ENCODE measurements at places on chromosomes 7 and 10. TPM values are rescaled to one million over a fixed set of nuclear protein-coding genes. Genes with fewer than 3 reads are reported as not detected.

The ERVW-1 gene
- not detected for total RNA-seq

The NPTX2 gene
- 6.7 TPM for total RNA-seq

The FGFR2 gene
- 2.8 TPM for total RNA-seq

The ANXA7 gene
- 100 TPM for total RNA-seq

The TAS2R4 gene
- 0.31 TPM for total RNA-seq

The GAD2 gene
- total RNA-seq, result not detected

The PNLIPRP1 gene
- total RNA-seq, result not detected

The DOCK4 gene
- total RNA-seq, result 17.8 TPM

The FLNC gene
- total RNA-seq, result 646 TPM

The TBC1D12 gene
- 8.4 TPM for total RNA-seq

The IFIT5 gene
- total RNA-seq, result 11.1 TPM

The NACAD gene
- 5.9 TPM for total RNA-seq

DNA sequence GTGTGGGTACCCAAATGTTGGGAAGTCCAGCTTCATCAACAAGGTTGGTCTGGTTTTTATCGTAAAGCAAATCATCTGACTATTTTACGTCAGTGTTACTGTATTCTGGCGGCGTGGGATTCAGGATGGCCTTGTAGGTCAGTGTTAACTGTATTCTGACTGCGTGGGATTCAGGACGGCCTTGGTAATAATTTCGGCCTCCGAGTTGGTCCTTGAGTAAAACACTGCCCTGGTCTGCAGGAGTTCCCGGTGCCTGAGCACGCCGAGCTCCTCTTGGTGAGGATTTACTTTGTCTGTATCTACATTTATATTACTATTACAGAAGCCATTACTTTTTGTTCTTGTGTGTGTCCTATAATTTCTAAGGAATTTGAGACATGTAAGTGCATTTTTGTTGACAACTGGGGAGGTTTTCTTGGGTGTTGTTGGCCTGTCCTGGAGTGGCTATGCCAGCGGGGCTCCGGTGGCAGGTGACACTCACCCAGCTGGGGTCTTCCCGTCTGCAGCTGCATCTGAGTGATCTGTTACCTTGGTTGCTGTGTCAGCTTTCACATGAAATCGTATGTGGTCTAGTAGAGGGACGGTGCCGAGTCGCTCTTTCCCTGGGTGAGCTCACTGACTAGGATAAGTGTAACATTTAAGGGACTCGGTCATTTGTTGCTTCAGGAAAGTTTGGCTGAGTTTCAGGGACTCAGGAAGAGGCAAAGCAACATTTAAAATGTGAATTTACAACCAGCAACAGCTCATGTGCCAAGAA is 9.2 kb downstream of the GTPBP4 start:
- DNase-seq, result no peak
- no peaks in the 10 kb centered on the region for H3K4me1 ChIP-seq
- no peaks in the 10 kb centered on the region for H3K27me3 ChIP-seq
- peaks cover 91% of the 10 kb centered on the region for H3K36me3 ChIP-seq
- no peak overlapping the region for H3K4me3 ChIP-seq

DNA sequence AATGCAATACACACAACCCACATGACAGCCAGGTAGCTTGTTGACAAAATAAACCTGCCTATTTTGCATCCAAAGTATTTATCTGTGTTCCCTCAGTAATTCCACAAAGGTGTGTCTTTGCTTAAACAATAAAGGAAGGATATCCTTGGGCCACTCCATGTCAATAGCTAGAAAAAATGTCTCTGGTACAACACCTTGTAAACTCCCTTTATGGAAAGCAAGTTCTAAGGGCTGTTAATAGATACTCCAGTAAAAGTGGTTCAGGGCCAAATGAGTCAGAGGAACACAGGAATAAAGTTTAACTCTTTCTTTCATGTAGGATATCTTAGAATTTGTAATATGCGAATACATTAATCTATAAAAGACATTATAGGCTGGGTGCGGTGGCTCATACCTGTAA is 96.9 kb upstream of the LRRTM3 start:
- no peaks in the 10 kb centered on the region for H3K36me3 ChIP-seq
- no peak overlapping the region for H3K27ac ChIP-seq
- DNase-seq, result no peak
- H3K4me1 ChIP-seq, result no peaks in the 10 kb centered on the region
- H3K4me3 ChIP-seq, result no peak overlapping the region

- H3K4me1 ChIP-seq, result peaks cover 12% of the 10 kb centered on the region
- H3K27me3 ChIP-seq, result no peaks in the 10 kb centered on the region
- H3K27ac ChIP-seq, result peak overlapping the region; percentile 15
These were observed 72.7 kb downstream of the SEM1 start for GRCh38 chr7:96636979-96637378.

DNA sequence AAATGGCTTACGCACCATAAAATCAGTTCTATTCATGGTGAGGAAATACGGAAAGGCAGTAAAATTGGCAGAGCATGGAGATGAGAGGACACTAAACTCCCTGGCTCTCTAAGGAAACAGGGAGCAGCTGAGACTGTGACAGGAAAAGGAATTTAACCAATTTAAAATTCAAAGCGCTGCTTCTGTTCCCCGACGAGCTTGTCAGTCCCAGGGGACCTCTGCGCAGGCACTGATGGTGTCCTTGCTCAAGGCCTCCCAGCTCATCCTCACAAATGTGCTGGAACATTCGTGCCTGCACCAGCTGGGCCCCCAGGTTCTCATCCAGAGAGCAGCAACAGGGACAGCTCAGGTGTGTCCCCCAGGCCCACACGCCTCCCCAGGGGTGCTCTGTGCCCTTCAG is 101.4 kb downstream of the MAD1L1 start:
- no peak overlapping the region for H3K27ac ChIP-seq
- no peak overlapping the region for H3K4me3 ChIP-seq
- H3K4me1 ChIP-seq, result no peaks in the 10 kb centered on the region
- peaks cover 3% of the 10 kb centered on the region for H3K36me3 ChIP-seq
- no peak for DNase-seq

GRCh38 chr7:6640246-6640721 is 3.2 kb downstream of the ZNF316 start:
- H3K4me1 ChIP-seq, result peaks cover 21% of the 10 kb centered on the region
- no peak overlapping the region for H3K27ac ChIP-seq
- H3K27me3 ChIP-seq, result no peaks in the 10 kb centered on the region
- no peak overlapping the region for H3K4me3 ChIP-seq
- DNase-seq, result no peak

- DNase-seq, result peak; percentile 40
- H3K4me1 ChIP-seq, result no peaks in the 10 kb centered on the region
- H3K27me3 ChIP-seq, result no peaks in the 10 kb centered on the region
- no peak overlapping the region for H3K4me3 ChIP-seq
These were observed 14.5 kb downstream of the SH2D4B start for GRCh38 chr10:80552151-80552646.

DNA sequence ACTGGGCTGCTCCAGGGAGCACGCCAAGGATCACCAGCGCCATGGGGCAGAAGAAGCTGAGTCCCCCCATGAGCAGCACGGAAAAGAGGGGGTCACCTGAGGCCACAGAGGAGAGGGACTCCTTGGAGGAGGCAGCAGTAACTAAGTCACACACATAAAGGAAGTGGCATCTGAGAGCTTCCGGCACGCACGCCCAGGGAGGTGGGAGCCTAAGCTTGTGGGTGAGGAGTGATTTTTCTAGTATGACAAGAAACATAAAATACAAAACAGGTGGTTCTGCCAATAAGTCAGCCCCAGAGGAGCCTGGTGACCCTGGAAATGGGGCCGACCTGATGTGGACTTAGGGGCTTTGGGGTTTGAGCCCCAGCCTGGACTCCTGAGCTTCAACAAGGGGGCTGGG is 60.8 kb downstream of the CARD11 start:
- no peaks in the 10 kb centered on the region for H3K4me1 ChIP-seq
- H3K4me3 ChIP-seq, result no peak overlapping the region
- no peaks in the 10 kb centered on the region for H3K36me3 ChIP-seq
- H3K27me3 ChIP-seq, result no peaks in the 10 kb centered on the region
- no peak for DNase-seq

- no peak overlapping the region for H3K4me3 ChIP-seq
- DNase-seq, result no peak
- no peaks in the 10 kb centered on the region for H3K27me3 ChIP-seq
- H3K27ac ChIP-seq, result no peak overlapping the region
- no peaks in the 10 kb centered on the region for H3K4me1 ChIP-seq
These were observed 17.6 kb upstream of the PHYH start for GRCh38 chr10:13317474-13317873.

DNA sequence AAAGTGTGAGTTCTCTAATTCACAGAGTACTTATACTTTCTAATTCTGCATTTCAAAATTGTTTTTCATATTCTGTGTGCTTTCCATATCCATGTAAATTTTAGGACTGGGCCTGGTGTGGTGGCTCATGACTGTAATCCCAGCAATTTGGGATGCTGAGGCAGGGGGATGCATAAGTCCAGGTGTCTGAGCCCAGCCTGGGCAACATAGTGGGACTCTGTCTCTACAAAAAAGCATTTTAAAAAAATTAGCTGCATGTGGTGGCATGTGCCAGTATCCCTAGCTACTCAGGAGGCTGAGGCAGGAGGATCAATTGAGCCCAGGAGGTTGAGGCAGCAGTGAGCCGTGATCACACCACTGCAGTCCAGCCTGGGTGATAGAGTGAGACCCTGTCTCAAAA is 382.6 kb upstream of the AKR1E2 start:
- H3K4me1 ChIP-seq, result no peaks in the 10 kb centered on the region
- no peak for DNase-seq
- H3K4me3 ChIP-seq, result no peak overlapping the region
- no peak overlapping the region for H3K27ac ChIP-seq
- H3K27me3 ChIP-seq, result no peaks in the 10 kb centered on the region

- no peak for DNase-seq
- H3K4me1 ChIP-seq, result no peaks in the 10 kb centered on the region
- H3K36me3 ChIP-seq, result no peaks in the 10 kb centered on the region
- no peaks in the 10 kb centered on the region for H3K27me3 ChIP-seq
These were observed 15.6 kb upstream of the SLC13A1 start for GRCh38 chr7:123215350-123215749.

DNA sequence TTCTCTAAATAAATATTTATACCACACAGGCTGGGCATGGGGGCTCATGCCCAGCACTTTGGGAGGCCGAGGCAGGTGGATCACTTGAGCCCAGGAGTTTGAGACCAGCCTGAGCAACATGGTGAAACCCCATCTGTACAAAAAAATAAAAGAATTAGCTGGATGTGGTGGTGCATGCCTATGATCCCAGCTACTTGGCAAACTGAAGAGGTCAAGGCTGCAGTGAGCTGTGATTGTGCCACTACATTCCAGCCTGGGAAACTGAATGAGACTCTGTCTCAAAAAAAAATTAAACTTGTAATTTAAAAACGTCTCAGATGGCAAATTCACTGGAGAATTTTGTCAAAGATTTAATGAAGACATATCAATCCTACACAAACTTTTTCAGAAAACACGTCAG is 277.6 kb upstream of the BMPER start:
- no peaks in the 10 kb centered on the region for H3K36me3 ChIP-seq
- no peaks in the 10 kb centered on the region for H3K27me3 ChIP-seq
- H3K4me3 ChIP-seq, result no peak overlapping the region
- no peaks in the 10 kb centered on the region for H3K4me1 ChIP-seq
- no peak for DNase-seq
- H3K27ac ChIP-seq, result no peak overlapping the region

DNA sequence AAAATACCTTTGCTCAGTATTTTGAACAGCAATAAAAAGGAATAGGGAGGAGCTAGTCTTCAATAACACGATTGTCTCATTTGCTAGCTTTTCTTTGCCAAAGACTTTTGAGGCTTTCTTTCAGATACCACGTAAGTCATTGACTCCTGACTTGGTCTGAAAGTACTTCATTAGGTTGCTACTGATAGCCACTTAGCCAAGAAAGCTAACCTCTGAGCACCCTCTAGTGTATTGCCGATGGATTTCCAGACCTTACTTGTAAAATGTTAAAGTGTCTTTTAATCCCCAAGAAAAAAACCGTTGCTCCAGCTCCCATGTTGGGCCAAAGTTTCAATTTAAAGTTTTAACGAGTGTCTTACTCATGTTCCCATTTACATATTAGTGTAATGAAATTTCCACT is 63.4 kb upstream of the STRIP2 start:
- no peak overlapping the region for H3K27ac ChIP-seq
- no peaks in the 10 kb centered on the region for H3K27me3 ChIP-seq
- peaks cover 9% of the 10 kb centered on the region for H3K4me1 ChIP-seq
- DNase-seq, result no peak

- H3K27ac ChIP-seq, result no peak overlapping the region
- H3K36me3 ChIP-seq, result no peaks in the 10 kb centered on the region
- H3K4me3 ChIP-seq, result no peak overlapping the region
- no peaks in the 10 kb centered on the region for H3K4me1 ChIP-seq
- no peak for DNase-seq
- no peaks in the 10 kb centered on the region for H3K27me3 ChIP-seq
These were observed 162.8 kb upstream of the SEMA3C start for GRCh38 chr7:81081616-81082015.

DNA sequence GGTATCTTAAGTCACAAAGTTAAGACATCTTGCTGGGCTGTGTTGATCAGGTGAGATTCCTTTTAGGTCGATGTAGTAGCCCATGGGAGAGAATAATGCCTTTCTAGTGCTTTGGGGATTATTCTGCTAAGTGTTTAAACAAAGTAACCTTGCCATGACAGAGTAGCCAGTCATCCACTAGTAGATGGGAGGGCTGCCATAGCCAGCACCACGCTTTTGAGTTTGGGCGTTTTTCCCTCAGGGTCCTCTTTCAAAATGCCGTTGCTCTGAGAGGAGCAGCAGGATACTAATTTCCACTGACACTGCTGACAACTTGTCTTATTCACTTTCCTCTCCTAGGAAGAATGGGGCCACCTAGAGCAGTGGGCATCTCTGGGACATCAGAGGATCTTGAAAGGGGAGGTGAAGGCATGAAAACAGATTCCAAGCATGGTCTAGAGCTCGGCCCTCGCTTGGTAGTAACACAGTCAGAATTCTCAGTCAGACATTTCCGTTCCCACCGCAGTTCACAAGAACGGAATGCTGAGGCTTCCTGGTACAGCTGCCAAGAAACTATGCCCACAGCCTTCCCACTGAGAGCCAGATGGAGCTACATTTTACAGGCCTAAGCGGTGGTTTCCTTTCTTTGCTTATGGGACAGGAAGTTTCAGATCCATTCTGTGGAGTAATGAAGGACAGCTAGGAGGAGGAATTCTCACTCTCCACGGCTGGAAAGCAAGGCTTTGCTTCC is 15.3 kb upstream of the RSU1 start:
- no peak for DNase-seq
- H3K36me3 ChIP-seq, result no peaks in the 10 kb centered on the region
- peak overlapping the region; percentile 29 for H3K27ac ChIP-seq
- peaks cover 13% of the 10 kb centered on the region for H3K4me1 ChIP-seq
- H3K4me3 ChIP-seq, result peak overlapping the region; percentile 1

- H3K27ac ChIP-seq, result no peak overlapping the region
- no peak for DNase-seq
- H3K4me3 ChIP-seq, result no peak overlapping the region
- H3K36me3 ChIP-seq, result no peaks in the 10 kb centered on the region
- peaks cover 6% of the 10 kb centered on the region for H3K4me1 ChIP-seq
These were observed 65.6 kb upstream of the PDGFA start for GRCh38 chr7:585229-585711.

- peak overlapping the region; percentile 82 for H3K4me3 ChIP-seq
- no peaks in the 10 kb centered on the region for H3K27me3 ChIP-seq
- H3K27ac ChIP-seq, result peak overlapping the region; percentile 84
These were observed 825 bp downstream of the MRPL32 start for GRCh38 chr7:42932811-42933591.
